ENCODE measurements at places on chromosomes 5 and 9. TPM values are rescaled to one million over a fixed set of nuclear protein-coding genes. Genes with fewer than 3 reads are reported as not detected.

Gene RFESD
- total RNA-seq, result 3.4 TPM

GRCh38 chr5:155258161-155258560, 244.6 kb downstream of the KIF4B start:
- DNase-seq, result no peak

DNA sequence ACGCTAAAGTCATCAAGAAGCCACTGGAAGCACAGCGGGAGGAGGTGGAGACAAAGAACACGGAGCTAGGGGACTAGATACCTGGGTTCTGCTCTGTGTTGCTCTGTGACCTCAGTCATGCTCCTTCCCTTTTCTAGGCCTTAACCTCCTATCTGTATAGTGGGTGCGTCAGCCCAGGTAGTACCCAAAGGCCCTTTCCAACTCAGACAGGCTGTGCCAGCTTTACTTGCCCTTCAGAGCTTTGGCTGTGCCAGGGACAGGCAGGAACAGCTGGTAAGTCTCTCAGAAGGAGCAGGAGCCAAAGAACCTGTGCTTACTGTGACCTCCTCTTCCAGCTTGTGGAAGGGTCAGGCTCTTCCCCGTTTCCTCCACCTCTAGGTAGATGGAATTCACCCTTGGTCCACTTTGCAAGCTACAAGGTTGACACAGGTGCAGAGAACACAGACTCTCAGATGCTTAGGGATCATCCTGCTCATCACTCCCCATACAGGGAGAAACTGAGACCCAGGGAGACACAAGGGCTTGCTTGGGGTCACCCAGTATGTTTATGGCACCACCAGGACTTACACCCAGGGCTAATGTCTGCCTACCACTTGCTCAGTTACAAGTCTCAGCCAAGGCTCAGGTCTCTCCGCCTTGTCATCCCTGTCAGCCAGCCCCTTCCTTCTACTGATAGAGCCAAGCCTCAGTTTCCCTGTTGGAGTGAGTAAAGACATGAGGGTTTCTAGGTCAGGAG, 1.7 kb downstream of the CCDC69 start:
- no peak for DNase-seq

Gene RGMB
- total RNA-seq, result 98.3 TPM

Gene IQGAP2
- 14.2 TPM for total RNA-seq

DNA sequence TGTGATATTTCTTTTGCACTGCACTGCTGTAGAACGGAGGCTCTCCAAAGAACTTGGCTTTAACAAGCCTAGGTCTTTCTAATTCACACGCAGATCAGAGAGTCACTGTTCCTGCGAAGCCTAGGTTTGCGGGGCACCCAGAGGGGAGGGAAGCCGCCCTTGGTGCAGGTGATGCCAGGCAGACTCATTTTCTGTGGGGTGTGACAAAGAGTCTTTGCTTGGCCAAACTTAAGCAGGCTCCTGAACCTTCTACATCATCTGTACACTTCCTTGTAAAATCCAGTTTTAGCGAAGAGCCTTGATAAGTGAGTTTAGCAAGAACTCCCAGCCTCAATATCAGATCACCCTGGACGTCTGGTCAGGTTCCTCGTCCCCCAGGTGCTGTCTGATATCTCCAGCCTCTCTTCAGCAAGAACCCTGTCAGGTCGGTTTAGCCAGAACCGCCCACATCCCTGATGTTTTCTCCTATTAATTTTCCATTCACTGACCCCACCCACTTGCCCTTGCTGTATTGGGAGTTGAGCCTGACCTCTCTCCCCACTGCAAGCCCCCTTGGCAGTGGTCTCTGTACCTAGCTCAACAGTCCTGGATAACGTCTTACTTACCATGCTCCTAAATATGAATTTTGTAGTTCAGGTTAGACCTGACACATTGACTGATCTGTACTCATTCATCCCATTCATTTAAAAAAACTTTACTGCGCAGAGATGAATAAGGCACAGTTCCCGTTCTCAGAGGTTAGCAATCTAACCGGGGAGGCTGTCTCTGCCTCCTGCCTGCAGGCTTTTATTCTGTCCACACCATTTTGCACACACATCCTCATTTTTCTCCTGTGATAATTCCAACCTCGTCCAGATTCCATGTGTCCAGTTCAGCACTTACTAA, 880 bp upstream of the UBAC1 start:
- DNase-seq, result no peak

DNA sequence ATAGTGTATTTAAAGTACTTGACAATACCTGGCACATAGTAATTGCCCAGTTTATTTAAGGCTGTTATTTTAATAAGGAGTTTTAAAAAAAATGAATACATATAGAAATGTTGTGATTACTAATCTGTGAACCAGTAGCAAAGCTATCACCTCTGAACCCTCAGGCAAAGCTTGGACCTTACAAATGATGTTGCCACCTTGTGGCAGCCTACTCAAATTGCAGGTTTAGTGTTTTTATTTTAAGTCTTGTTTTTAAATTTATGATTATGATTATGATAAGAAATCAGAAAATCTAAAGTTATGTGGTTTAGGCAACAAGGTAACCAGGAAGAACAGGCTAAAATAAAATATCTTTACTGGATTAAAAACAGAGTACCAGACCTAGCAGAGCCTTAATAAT, 35.8 kb downstream of the PPARGC1B start:
- DNase-seq, result no peak

- DNase-seq, result no peak
These were observed 113.2 kb downstream of the TLE4 start for GRCh38 chr9:79684711-79685575.

GRCh38 chr5:131182839-131183238, 12.1 kb downstream of the LYRM7 start:
- no peak for DNase-seq

GRCh38 chr9:72703574-72703973, 182.2 kb downstream of the TMC1 start:
- no peak for DNase-seq

Gene LNPEP
- 17.4 TPM for total RNA-seq

DNA sequence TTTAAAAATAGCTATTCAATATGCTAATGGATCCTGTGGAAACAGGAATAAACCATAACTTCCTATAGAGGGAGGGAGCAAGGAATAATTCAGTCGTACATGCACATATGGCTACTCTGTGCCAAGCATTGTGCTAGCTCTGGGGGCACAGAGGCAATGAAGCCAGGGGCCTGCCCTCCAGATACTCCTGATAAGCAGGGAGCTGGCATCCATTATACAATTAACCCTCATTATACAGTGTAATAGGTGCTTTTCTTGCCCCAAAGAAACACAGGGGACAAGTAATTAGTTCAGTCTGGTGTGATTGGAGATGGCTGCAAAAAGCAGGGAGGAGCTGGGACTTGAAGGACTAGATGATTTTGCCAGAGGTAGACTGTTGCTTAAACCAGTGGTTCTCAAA, 200.4 kb downstream of the SREK1 start:
- DNase-seq, result no peak

Gene HAPLN1
- total RNA-seq, result 1.4 TPM

DNA sequence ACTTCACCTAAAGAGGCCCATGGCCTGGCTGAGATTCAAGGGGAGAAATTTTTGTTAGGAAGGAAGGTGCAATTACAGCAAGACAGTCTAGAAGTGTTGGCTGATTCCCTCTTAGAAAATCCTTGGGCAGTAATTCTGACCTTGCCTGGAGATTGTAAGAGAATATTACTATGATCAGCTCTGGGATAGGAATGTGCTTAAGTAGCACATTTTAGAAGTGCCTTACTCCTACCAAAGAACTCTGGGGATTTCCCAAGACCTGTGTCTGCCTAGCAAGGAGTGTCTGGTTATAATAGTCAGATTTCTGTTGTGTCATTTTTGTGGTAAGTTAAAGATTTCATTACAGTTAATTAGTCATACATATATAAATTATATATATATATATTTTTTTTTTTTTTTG, 52.3 kb downstream of the NLN start:
- no peak for DNase-seq

DNA sequence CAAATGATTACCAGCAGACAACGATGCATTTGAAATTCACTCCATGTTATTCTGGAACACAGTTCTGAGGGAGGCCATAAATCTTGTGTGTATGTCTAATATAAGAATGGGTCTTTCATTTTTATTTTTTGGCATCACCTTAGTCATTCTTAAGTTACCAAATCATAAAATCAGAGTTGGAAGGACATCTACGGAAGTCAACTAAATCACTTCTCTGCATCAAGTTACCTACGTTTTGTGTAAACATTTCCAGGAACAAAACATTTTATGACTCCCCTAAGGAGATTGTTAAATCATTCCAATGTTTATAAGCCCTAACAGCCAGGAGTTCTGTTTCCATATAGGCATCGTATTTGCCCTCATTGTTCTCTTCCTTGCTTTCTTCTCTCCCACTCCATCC, 378.2 kb downstream of the FAM170A start:
- DNase-seq, result no peak

Gene TMC1
- total RNA-seq, result 0.33 TPM

Gene ANGPTL2
- total RNA-seq, result 17.9 TPM

DNA sequence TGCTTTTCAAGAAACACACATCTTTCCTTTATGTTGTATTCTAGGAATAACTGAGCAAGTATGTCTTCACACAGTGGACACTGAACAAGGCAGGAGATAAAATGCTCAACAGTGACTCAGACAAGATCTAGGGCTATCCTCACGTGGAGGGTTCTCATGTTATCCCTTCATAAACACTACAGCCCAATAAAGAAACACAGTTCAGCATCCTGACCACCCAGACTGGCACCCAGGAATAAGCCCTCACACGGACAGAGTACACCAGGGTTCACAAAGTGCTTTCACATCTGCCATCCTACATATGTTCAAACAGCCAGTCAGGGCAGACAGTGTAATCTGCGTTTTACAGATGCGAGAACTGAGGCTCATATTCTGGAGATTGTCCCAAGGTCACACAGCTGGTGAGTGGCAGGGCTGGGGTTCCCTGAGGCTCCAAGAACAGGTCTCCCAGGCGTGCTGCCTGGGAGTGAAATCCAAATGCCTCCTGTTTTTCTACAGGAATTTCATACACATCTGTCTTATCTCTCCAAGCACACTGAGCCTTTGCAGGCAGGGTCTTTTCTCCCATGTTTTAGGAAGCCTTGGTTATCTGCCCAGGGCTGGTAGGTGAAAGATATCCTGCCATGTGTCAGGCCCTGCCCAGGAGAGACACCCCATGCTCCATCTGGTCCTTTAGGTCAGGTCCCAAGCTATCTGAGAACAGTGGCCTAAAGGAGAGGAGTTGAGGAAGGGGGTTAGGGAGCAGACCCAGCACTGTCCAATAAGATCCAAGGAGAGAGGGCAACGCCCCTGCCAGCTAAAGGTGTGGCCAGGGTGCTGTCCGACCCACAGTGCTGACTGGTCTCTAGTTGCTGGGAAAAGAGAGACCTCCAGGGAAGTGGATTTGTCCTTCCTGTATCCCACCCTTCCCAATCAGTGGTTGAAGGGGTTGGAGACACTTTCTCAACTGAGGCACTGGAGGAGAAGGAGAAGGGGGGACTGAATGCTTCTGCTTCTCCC, 47.9 kb upstream of the XPA start:
- no peak for DNase-seq

GRCh38 chr5:101679816-101680215, 616.3 kb downstream of the SLCO4C1 start:
- DNase-seq, result no peak

Gene HINT1
- 264 TPM for total RNA-seq

Gene PCSK1
- 0.52 TPM for total RNA-seq

DNA sequence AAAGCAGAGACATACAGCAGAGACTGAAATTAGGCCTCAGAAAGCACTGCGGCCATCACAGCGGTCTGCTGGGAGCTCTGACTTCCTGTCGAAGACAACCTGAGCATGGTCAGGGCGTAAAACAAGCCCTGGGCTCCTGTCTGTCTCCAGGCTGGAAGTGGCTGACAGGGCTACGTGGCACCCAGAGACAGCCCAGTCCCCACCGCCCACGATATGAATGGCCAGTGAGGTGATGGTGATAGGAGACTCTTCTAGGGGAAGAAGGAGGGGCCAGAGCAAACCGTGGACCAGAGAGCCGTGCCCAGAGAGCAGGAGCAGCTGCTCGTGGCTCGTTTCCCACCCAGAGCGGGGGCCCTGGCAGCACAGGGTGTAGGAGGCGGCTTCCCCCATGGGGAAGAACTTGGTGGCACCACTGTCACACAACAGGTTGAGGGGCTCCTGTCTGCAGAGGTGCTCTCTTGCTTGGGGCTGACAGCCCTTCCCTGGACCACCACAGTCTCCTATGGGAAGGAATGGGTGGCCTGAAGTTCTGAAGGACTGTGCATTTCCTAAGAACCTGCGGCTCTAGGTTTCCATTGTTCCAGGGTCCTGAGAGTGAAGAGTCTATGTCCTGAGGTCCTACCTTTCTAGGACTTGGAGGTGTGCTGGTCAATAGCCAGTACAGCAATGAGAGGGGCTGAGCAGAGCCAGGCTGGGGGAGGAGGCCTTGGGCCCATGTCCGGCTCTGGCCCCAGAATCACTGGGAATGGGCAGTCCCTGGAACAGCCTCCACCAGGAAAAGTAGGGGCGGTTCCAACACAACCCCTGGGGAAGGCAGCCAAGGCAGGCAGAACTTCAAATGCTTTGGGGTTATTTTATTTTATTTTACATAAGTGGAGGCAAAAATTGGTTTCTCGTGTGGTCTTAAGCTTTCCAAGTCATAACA, 56.4 kb downstream of the BARX1 start:
- DNase-seq, result no peak
